ENCODE measurements at places on chromosomes 7 and 10.
A peak's percentile ranks its signal among the peaks of the same experiment; 100 is the strongest.

GRCh38 chr10:128180843-128181242, 54.6 kb upstream of the MKI67 start:
- no peak for DNase-seq

DNA sequence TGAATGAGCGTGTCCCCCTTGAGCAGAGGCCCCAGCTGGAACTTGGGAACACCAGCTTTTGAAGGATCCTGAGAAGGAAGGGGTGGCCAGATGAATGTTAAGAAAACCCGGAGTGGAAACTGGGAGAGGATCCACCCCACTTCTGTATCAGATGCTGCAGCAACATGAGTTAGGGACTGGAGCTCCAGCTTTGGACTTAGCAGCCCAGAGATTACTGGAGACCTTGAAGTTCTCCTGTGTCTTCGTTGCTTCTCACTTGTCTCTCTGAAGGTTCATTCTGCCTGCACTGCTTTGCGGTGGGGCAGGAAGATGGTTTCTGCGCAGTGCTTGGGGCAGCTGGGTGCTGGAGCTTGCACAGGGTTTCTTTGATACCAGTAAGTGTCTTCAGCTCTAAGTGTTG, 9.3 kb downstream of the TMEM248 start:
- DNase-seq, result no peak

- DNase-seq, result no peak
Observed at GRCh38 chr7:156585025-156585648, 55.4 kb upstream of the RNF32 start.

DNA sequence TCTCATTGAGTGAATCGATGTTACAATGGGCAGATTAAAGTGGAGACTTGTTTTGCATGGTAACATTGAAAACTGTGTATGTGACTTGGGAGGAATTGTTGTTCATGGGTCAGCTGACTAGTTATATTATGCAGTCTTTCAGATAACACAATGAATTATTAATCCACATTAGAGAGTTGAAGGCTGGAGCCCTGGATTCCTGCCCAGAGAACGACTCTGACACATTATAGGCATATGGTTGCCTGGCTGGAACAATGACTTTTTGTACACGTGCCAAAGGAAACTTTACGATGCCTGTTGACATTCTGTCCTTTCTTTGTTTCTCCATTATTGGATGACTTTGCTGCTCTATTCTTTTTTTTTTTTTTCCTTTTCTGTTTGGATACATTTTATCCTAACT, 52.3 kb upstream of the TMEM229A start:
- DNase-seq, result peak; percentile 93

DNA sequence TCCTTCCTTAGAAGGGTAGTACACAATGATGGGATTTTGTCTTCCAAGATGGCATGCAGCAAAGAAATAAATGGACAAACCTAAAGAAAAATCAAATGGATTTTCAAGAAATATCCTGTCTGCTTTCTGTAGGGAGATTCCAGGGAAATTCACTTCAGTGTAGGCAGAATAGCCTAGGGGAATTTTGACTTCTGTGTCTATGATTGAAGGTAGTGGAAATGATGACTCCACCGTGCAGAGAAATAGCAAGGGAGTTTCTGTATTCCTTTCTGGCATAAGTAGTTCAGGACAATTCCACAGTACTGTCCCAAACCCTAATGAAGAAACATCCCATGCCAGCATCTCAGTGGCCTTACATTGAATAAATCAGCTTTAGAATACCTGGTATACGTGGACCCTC, 9.5 kb downstream of the ATOH7 start:
- DNase-seq, result no peak

GRCh38 chr10:22754296-22754695, 39.9 kb upstream of the PIP4K2A start:
- DNase-seq, result no peak

- no peak for DNase-seq
Observed at GRCh38 chr7:17144322-17144721, 154.1 kb upstream of the AHR start.

- DNase-seq, result no peak
Observed at GRCh38 chr10:71234004-71234894, 21.9 kb downstream of the UNC5B start.

- no peak for DNase-seq
Observed at GRCh38 chr10:100806356-100806645, 60.9 kb downstream of the PAX2 start.

- no peak for DNase-seq
Observed at GRCh38 chr7:72467237-72467636, 55.1 kb upstream of the CALN1 start.

DNA sequence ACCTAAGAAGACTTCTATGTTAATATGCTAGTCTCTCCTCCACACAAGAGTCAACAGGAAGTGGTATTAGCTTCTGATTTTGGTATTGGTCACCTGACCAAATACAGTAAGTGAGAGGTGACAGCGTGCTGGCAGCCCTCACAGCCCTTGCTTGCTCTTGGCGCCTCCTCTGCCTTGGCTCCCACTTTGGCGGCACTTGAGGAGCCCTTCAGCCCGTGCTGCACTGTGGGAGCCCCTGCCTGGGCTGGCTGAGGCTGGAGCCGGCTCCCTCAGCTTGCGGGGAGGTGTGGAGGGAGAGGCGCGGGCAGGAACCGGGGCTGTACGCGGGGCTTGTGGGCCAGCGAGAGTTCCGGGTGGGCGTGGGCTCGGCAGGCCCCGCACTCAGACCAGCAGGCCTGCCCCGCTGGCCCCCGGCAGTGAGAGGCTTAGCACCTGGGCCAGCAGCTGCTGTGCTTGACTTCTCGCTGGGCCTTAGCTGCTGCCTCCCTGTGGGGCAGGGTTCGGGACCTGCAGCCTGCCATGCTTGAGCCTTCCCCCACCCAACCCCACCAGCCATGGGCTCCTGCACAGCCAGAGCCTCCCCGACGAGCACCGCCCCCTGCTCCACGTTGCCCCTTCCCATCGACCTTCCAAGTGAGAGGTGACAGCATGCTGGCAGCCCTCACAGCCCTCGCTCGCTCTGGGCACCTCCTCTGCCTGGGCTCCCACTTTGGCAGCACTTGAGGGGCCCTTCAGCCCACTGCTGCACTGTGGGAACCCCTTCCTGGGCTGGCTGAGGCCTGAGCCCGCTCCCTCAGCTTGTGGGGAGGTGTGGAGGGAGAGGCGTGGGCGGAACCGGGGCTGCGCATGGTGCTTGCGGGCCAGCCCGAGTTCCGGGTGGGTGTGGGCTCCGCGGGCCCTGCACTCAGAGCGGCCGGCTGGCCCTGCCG, 4.2 kb upstream of the ACSL5 start:
- no peak for DNase-seq

DNA sequence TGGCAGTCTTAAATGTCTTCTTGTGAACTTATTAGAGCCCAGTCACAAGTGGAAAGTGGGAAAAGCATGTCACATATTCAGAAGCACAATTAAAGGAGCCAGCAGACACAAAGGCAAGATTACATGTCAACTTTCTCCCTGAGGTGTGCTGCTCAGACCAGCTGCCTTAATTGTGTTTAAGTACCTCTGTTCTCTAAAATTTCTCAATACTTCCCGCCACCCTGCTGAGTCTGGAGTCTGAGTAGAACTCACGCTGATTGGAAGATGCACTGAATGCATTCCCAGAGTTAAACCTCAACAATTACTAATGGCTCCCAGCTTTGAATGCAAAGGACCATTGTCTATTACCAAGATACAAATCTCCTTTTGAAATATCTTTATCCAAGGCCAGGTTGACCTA, 166.4 kb upstream of the COBL start:
- DNase-seq, result no peak

DNA sequence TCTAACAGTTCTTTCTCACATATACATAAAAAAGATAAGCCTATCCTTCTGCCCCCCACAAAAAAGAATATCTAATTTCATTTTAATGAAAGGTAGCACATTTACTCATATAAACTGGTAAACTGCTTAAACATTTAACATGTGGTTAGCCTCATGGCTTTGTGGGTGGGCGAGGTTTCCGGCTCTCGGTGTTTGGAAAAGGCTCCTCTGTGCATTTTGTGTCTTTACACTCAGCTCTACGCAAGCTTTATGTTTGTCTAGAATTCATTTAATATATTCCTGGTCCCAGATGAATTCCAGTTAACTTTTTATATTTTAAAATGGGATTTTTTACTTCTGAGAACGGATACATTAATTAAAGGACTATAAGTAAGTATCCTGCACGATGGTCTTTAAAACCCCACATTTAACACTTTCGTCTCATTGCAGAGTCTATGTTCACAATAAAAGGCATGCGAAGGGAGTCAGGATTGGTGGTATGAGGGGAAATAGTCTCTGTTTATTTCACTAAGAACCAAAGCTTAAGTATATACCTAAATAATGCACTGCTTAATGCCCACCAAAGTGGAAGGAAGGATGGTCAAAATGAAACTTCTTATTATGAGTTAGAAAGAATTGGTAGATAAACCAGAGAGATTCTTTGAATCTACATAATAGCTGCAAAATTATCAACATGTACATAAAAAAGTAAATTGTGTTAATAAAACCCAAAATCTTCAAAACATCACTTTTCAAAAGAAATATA, 197.2 kb downstream of the CRPPA start:
- DNase-seq, result no peak

GRCh38 chr7:11767148-11767547, 64.8 kb downstream of the THSD7A start:
- DNase-seq, result no peak

GRCh38 chr7:74625446-74625845, 32.1 kb upstream of the GTF2I start:
- DNase-seq, result no peak

- DNase-seq, result no peak
Observed at GRCh38 chr10:119775529-119775928, 49.7 kb downstream of the INPP5F start.

DNA sequence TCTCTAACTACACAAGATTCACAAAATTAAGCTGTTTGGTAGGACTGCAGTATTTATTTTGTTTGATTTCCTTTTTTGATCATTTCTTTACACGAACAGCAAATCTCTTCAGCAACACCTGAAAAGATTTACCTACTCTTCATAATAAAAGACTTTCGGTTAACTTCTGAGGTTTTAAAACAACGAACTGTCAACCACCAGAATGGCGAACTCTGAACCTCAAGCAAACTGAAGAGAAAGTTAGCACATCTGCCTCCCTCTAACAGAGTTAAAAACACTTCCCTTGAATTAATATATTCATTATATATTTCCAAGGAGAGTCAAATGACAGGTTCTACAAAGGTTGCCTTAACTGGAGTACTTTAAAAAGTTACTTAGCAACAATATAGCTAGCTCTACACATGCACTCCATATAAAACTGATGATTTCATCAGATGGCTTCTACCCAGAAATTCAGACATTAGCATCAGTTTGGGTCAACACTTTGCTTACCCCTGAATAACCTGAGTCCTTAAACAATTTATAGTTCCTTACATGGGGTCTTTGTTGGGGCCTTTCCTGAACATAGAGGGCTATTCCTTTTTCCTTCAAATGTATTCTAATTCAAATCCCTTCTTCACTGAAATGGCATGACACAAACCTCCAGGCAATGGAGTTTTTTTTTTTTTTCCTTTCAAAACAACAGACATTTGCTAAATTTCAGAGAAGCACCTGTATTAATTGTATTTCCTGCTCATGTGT, 118.3 kb downstream of the SEM1 start:
- DNase-seq, result no peak

Data from NCI-H1694 (cell line).